Activated CD4-positive, alpha-beta T cell treated with anti-CD3 and anti-CD28 coated beads, Interleukin-2, amount 10 ng/mL, durations not matched to agents 7 days and 5 days (primary cell): ENCODE measurements at places on chromosomes 4 and X. TPM values are rescaled to one million over a fixed set of nuclear protein-coding genes. Genes with fewer than 3 reads are reported as not detected.

Gene XPNPEP2
- 1.3 TPM for total RNA-seq

Gene KLHL13
- 0.27 TPM for total RNA-seq

Gene GAGE12H
- not detected for total RNA-seq

Gene XK
- total RNA-seq = 0.04 TPM

Gene NR0B1
- not detected for total RNA-seq

Gene DRP2
- total RNA-seq = 0.87 TPM

Gene IQCM
- not detected for total RNA-seq

Gene NAAA
- 41.1 TPM for total RNA-seq

Gene GABRB1
- not detected for total RNA-seq

Gene IGFBP7
- 0.19 TPM for total RNA-seq

Gene GPR173
- total RNA-seq = not detected

Gene CDS1
- total RNA-seq = 0.22 TPM

Gene GLRA2
- not detected for total RNA-seq

Gene CCNA2
- total RNA-seq = 143 TPM

Gene FRG2
- not detected for total RNA-seq

Gene PDCL2
- total RNA-seq = not detected

Gene ATP2B3
- 0.05 TPM for total RNA-seq

Gene IL2
- total RNA-seq = 1.6 TPM

Gene TSPAN5
- total RNA-seq = 17.4 TPM

Gene UCHL1
- not detected for total RNA-seq

Gene FHDC1
- total RNA-seq = 0.10 TPM

Gene CXCL9
- 0.15 TPM for total RNA-seq

Gene MED28
- total RNA-seq = 53.8 TPM

Gene REELD1
- total RNA-seq = 0.20 TPM

Gene FGFR3
- 0.27 TPM for total RNA-seq

Gene SMIM31
- not detected for total RNA-seq
